Activated CD8-positive, alpha-beta memory T cell treated with anti-CD3 and anti-CD28 coated beads for 1 hour (primary cell): ENCODE measurements at places on chromosomes 13 and 19.

GRCh38 chr19:49059053-49059452 is 1.5 kb upstream of the CGB7 start:
- DNase-seq, result no peak

DNA sequence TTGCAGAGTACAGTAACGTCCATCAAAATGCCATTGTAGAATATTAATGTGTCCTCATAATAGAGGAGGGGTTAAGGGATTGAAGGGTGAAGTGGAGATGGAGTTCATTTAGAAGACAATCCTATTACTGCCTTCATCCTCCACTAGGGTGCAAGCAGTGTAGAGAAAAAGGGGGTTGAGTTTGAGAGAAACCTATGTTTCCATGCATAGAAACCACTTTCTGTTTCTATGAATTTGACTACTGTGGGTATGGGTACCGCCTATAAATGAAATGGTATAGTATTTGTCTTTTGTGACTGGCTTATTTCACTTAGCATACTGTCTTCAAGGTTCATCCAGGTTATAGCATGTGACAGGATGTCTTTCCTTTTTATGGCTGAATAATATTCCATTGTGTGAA is 156.0 kb downstream of the GGACT start:
- DNase-seq, result no peak

- no peak for DNase-seq
These were observed 48.3 kb upstream of the ATP11A start for GRCh38 chr13:112641456-112642089.

- no peak for DNase-seq
These were observed 63.4 kb downstream of the INSR start for GRCh38 chr19:7230826-7231225.

- DNase-seq, result no peak
These were observed 492.6 kb downstream of the COG6 start for GRCh38 chr13:40148101-40148500.

GRCh38 chr13:96696389-96696900 is 297.8 kb downstream of the OXGR1 start:
- DNase-seq, result no peak
